ENCODE measurements at places on chromosomes 11 and 22.

GRCh38 chr11:114782650-114783310, 104.5 kb downstream of the NXPE2 start:
- no peak for DNase-seq

- DNase-seq = no peak
These were observed 56.4 kb downstream of the ANO1 start for GRCh38 chr11:70134490-70134889.

DNA sequence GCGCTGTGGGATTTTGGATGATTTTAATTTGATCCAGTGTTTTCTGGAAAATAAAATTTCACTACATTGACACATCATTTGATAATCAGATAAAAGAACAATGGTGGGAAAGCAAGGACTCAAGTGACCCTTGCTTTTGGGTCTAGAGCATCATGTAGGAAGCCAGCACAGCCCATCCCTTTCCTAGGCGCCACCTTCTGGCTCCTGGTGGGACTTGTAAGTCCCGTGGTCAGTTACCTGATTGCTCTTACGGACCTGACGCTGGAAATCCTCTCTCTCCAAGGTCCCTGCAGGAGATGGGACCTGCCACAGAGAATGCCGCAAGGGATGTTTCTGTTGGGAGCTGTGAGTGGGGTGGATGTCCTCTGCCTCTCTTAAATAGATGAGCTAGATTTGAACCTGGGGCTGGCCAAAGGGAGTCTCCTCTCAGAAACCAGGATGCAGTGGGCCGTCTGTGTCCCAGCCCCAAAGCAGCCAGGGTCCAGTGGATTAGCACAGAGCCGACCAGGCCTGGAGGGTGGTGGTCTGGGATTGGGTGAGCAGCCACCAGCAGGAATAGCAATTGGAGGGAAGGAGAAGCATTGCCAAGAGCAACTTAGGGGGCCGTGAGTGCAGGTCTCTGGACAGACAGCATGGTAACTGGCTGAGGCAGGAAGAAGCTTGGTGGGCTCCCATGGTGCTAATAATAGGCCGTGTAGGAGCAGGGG, 21.7 kb downstream of the TIMP3 start:
- no peak for DNase-seq

DNA sequence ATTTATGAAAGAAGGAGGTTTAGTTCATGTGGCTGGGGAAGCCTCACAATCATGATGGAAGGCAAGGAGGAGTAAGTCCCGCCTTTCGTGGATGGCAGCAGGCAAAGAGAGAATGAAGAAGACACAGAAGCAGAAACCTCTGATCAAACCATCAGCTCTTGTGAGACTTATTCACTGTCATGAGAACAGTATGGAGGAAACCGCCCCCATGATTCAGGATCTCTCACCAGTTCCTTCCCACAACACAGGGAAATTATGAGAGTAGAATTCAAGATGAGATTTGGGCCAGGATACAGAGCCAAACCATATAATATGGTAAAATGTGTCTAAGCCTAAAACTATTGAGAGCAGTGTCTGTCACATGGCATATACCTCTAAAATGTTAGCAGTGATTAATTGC, 503.8 kb upstream of the CCDC179 start:
- no peak for DNase-seq

DNA sequence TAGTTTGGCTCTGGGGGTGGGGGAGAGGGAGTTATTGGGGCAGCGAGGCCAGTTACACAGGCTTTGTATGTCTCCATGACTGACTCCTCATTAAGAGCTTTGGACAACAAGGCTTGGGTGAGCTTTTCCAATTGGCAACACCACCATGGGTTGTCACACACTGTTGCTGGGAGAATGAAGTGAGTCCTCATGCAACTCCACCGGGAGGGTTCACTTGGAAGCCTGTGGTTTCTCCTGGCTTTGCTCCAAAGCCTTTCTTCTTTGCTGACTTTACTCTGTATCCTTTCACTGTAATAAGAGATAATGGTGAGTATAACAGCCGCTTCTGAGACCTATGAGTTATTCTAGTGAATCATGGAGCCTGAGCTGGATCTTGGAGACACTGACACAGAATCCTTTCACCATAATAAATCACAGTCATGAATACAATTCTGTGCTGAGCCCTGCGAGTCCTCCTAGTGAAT, 24.9 kb downstream of the EIF3F start:
- DNase-seq = no peak

DNA sequence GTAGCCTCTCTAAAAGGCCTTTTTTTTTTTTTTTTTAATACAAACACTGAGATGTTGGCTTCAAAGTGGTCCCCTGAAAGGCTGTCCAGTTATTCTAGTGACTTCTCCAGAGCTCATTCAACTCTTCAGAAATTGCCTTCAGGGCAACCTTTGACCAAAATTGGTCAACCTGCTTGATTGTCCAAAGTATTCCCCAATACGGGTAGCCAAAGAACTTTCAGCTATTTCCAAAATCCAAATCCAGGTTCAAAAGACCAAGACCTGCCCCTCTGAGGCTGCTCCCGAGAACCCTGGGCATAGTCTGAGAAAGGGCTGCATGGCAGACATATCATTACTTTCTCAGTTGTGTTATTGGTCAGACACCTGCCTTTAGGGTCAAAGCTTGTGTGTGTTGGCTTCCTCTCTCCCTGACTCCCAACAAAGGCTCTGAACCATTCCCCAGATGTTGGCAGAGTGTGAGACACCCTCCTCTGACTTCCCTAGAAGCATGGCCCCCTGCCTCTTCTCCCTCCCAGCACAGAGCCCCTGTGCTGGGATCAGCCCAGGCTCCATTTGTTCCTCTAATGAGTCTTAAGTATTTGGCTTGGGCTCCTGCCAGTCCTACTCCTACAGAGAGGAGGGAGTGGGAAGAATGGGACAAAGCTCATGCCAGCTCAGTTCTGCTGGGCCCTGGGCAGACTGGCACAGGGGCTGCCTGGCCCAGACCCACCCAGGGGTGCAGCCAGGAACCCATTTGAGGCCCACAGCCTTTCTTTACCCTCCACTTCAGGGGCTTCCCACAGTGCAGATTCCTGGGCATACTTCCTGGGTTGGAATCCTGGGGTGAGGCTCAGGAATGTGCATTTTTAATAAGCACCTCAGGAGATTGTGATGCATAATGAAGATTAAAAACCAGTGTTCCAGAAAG, 30.3 kb downstream of the TNKS1BP1 start:
- no peak for DNase-seq

GRCh38 chr22:20244691-20245576, 23.2 kb downstream of the RTN4R start:
- DNase-seq = no peak

DNA sequence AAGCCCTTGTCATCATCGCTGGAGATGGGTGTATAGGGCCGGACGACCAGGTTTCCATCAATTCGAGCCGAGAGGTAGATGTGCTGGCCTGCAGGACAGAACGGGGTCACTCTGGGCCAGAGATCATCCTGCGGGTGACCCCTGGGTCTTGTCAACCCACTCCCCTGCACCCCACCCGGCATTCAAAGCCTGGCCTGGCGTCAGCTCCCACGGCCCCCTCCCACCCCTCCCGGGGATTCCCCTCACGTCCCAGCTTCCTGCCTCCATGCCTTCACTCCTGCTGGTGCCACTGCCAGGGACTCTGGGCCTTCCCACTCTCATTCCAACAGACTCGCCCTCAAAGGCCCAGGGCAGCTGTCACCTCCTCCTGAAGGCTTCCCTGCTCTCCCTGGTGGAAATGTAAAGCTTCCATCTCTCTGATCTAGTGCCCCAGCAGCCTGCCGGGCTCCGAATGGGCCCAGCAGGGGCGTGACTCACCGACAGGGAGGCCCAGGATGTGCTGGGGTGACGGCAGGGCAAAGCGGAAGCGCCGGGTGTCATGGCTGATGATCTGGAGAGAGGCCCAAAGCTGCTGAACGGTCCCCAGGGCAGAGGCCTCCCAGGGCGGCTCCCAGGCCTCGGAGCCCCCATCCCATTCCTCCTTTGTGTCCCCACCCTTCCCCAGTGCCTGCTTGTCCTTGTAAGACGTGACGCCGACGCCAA, 9.3 kb downstream of the ATP5MGL start:
- DNase-seq = no peak

GRCh38 chr11:22681281-22681812, 14.9 kb downstream of the GAS2 start:
- DNase-seq = no peak

DNA sequence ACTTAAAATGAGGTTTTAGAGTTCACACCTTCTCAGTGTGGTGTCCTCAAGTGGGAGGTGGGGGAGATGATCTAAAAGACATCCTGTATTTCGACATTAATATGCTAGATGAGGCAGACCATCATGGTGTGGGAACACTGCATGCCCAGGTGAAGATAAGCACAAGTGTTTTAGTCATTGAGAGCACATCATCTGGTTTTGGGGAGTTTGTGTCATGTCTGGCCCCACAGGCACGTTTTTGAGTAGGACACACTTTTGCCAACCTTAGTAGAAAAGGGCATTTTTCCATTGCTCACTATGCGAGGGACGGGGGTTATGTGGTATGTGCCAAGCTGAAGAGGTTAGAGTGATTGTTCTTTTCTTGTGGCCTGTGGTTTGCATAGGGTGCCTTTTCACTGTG, 189.3 kb downstream of the DBX1 start:
- DNase-seq = no peak

DNA sequence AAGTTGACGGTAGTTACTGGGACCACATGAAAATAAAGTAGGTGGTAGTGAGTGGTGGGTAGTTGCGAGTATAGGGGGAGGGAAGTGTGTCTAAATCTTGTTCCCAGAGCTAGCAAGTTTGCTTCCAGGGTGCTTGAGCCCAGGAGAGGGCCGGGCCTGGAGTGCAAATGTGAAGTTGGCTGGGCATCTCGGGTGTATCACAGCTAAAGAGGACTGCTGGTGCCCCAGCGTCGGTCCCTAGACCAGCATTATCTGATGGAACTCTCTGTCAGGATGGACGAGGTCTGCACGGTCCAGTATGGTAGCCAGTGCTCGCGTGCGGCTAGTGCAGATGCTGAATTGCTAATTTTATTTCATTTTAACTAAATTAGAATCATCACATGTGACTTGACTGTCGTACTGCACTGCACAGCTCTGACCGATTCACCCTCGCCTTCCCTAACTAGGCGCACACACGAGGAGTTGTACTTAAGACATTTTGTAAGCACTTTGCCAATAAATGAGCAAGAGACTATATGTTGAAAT, 75.4 kb downstream of the ARHGAP8 start:
- DNase-seq = peak; percentile 13

DNA sequence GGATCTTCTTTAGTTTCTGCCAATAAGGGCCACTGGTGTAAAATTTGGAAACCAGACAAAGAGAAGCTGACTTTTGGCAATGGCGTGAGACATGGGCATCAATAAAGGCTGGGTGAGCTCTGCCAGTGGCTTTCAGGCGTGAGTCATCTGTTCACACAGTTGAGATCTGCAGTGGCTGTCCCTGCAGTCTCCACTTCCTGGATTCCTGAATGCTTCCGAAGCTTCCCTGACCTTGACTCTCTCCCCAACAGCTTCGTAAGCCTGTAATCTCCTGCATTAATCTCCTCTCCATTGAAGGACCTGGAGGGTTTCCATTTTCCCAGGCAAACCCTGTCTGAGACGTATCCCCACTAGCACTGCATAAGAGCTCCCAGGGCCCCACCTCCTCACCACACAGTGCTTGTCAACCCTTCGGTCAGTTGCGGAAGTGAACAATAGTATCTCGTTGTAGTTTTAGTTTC, 574.7 kb downstream of the TBC1D22A start:
- no peak for DNase-seq

- no peak for DNase-seq
These were observed 258.6 kb upstream of the NARS2 start for GRCh38 chr11:78833237-78833636.

DNA sequence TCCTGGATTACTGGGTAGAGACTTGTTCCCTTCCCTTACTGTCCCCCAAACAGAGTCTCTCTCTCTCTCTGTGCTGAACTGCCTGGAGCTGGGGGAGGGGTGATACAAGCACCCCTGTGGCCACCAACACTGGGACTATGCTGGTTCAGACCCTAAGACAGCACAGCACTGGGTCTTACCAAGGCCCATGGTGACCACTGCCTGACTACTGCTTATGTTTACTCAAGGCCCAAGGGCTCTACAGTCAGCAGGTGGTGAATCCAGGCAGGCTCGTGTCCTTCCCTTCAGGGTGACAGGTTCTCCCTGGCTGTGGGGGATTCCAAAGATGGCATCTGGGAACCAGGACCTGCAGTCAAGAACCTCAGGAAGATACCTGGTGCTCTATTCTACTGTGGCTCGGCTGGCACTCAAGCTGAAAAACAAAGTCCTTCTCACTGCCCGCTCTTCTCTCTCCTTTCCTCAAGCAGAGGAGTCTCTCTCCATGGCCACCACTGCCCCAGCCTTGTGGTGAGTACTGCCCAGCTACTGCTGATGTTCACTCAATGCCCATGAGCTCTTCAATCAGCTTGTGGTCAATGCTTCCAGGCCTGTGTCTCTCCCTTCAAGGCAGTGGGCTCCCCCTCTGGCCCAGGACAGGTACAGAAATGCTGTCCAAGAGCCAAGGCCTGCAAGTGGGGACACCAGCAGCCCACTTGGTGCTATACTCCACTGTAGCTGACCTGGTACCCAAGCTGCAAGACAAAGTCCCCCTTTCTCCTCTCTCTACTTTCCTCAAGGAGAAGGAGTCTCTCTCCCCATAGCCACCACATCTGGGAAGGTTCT, 41.8 kb upstream of the SHANK2 start:
- no peak for DNase-seq

- no peak for DNase-seq
These were observed 799 bp upstream of the CDC42BPG start for GRCh38 chr11:64845129-64845775.

GRCh38 chr11:89613911-89614310, 96.2 kb upstream of the TRIM77 start:
- DNase-seq = no peak

DNA sequence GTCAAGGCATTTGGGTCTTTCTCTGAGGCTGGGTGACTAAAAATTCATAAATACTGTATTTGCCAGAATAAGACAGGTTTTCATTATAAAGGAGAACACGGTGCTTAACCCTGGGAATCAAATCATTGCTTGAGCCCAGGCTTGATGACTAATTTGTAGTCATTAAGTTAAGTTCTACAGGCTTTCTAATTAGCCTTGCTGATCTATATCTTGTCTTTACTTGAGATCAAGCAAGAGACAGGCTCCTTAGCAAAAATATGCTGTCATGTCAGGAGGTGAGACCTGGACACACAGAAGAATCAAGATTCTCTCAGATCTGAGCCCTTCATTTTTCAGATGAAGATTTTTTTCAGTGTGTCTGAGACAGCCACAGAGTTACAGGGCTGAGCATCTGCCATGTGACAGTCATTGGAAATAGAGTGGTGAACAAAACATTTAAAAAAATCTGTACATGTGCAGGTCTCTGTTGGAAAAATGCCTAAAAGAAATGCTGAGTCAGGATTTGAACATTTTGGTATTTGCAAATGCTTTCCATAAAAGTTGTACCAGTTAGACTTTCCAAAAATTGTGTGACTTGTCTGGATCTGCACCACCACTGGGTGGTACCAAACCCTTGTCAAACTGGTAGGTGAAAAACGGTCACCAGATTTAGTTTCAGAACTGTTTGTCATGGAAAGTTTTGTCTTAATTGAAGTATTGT, 14.6 kb downstream of the ACAT1 start:
- DNase-seq = no peak

All from Right ventricle myocardium superior (tissue), 1 donor.